ENCODE measurements at places on chromosomes 5 and 9.

DNA sequence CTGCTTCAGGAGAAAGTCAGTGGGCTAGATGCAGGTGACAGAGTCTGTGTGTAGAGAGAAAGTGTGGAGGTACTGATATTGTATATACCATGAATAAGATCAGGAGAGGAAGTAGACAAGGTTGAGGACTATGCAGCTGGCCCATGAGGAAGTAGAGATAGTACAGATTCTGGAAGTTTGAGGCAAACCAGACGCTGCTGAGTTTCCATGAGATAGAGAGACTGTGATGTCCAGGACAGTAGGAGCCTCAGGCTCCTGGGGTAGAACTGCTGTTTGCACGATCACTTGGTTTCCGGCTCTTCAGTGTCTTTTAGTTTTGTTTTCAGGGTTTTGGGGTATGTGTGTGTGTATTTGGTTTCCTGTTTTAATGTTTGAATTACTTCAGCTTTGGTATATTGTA lies 13.6 kb downstream of the OTULINL start:
- no peak for DNase-seq

GRCh38 chr5:156427315-156427714 lies 100.4 kb downstream of the SGCD start:
- no peak for DNase-seq

DNA sequence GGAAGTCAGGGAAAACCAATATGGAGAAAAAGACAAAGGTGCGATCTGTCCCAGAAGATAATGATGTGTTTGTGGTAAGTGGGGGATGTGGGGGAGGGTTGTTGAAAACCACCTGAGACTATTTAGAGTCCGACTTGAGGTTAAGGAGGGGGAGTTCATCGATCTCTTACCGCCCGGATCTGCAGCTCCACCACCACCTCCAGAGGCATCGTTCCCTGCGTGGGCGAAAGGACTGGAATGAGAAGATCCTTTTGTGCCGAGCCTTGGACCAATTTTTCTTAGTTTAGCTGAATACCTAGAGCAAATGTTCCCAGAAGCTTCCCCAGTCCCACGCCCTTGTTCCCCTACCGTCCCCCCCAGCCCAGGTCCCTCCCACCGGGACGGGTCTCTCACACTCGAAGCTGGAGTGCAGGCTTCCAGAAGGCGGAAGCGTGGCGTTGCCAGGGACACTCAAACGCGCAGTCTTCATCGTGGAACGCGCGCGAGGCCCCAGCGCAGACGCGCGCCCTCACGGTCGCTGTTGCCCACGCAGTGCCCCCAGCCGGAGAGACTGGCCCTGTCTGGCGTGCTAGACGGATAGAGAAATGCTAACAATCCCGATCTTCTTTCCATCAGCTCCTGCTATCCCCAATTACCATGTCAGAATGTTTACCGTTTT lies at the start of gene SPATA6L:
Gene SPATA6L, minus strand, starts transcription at position 439 of the 658 bp plus-strand sequence. Its CDS starts 230 bp downstream, at position 209.
- peak; percentile 58 for DNase-seq

GRCh38 chr9:126532019-126532462 lies 81.7 kb upstream of the LMX1B start:
- peak; percentile 49 for DNase-seq

DNA sequence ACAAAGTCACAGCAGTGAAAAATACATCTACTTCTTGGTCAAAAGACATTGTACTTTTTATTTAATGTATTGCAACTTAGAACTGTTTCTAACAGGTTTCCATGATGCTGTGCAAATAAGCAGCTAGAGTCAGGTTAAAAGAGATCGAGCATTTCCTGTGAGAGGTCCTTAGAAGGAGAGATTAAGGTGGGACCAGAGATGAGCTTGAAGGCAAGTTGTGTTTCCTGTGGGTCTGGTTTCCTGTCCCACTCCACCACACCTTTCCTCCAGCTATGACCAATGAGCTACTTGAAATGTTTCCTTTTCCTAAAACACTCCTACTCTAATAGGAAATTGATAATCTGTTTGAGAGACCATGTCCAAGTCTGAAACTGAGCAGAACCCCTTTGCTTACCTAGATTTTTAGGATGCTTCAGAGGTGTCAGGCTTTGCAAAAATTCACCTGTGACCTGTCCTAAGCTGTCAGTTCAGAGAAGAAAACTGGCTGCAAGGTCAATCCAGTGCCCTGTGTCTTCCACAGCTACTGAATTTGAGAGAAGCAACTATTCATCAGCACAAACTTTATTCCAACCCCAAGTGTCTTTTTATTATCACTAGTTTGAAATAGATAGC lies 13.1 kb upstream of the RLN1 start:
- no peak for DNase-seq

DNA sequence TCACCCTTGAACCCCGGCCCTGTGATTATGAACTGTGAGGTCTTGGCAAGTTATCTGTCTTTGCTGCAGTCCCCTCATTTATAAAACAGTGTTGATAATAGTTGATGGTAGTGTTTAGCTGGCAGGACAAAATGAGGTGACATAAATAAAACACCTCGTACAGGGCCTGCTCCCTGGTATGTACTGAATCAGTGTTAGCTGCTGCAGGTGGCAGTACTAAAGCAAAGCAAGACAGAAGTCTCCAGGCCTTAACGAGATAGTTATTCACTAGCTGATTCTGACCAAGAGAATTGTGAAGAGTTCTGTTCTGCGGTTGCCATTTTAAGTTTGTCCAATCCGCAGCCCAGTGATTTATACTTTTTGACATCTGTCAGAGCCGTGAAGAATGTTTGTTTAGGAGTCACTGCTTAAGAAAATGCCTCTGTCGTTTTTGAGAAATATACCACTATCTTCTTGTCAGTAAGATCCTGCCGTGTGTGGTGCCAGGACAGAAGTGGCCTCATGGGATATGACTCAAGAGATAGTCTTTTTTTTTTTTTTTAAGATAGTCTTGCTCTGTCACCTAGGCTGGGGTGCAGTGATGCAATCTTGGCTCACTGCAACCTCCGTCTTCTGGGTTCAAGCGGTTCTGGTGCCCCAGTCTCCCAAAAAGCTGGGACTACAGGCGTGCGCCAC lies 75.9 kb downstream of the KDM4C start:
- DNase-seq: peak; percentile 48

GRCh38 chr5:38456657-38457399 lies 99.6 kb downstream of the LIFR start:
- peak; percentile 43 for DNase-seq

DNA sequence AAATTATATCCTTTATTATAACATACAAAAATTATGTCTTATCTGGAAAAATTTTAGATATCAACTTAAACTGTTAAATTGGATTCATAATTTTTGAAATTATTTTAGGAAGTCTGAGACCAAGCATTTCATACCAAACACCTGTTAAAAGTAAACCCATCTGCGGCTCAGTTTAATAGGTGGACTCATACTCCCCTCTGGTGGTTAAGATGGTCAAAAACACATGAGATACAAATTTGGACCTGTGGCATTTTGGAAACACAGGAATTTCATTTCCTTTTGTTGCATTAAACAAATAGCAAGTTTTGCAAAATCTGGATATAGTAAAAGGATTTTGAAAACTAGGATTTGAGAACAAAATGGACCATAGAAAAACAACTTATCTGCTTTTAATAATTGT lies 53.7 kb downstream of the RGMB start:
- DNase-seq: peak; percentile 62

- peak; percentile 60 for DNase-seq
These were observed 13.6 kb downstream of the ITGA1 start for GRCh38 chr5:52801329-52801728.

DNA sequence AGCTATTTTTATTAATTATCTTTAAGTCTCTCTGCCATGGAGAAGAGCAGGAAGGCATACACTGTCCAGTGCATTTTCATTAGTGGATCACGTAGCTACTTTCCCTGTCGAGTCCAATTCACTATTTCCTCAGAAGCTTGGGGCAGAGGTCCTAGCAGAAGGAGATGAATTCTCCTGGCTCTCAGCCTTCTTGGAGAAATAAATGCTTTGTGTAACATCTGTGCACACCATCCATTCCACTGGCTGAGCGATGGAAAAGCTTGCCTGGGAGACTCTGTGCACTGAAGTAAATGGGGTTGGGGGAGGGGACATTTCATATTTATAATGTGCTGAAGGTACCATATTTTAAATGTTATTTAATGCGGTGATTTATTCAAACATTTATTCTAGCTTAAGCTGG lies 23.4 kb downstream of the PROP1 start:
- DNase-seq: peak; percentile 27

- DNase-seq: no peak
These were observed 167.6 kb upstream of the FSTL4 start for GRCh38 chr5:133779828-133780475.

DNA sequence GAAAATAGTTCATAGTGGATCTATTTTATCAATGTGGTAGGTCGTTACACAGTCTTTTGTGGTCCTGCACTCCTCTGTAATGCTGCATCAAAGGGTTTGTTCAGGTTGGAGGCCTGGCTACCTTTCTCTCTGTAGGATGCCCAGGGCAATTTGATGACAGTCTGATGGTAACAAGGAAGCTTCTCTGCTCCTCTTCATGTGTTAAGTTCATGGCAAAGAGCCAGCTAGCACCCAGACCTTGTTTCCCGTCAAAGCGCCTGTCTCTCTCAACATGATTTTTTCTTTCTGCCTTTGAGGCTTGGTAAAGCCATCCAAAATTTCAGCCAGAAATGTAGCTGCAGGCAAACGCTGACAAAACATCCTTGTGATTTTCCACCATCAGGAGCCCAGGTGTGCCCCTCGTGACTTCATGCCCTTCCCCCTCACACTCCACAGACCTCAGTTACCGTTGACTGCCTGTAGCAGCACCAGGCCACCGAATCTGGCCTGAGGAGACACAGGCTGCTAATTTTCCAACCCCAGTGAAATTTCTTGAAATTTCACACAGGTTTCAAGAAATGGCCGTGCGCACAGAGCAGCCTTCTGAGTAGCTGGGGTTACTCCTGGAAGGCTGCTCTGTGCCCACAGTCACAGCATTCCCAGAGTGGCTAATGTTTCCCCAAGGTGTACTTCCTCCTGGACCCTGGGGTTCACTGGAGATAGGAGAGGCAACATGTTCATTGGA lies 292.7 kb downstream of the CWC27 start:
- DNase-seq: no peak

- peak; percentile 5 for DNase-seq
These were observed 143.3 kb upstream of the LMX1B start for GRCh38 chr9:126470241-126470993.

DNA sequence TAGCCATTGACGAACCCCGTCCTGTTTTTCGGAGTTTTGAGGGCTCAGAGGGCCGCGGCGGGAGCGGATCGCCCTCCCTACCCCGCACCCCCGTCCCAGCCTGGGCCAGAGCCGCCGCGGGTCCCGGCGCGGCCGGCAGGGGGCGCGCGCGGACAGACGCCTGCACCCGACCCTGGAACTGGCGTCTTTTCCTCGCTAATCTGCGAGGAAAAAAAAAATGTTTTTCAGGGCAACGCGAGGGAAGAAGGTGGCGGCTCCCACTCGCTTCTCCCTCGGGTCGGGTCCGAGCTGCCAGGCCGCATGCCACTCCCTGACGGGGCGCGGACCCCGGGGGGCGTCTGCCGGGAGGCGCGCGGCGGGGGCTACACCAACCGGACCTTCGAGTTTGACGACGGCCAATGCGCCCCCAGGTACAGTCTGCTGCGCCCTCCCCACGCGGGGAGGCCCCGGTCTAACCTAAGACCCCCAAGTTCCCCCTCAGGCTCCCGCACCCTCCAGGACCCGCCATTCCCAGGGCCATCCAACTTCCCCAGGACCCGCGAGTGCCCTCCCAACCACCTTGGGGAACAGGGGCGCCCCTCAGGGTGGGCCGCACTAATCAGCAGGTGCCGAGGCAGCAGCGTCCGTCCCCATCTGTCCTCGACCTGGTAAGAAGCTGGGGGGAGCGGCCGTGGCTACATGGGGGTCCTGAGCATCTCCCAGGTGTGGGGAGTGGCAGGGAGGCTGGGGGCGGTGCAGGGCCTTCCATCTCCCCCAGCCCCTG lies at the start of gene KCNT1:
Gene KCNT1, plus strand, starts transcription at position 227 of the 763 bp plus-strand sequence. Its CDS starts 74 bp downstream, at position 301.
- peak; percentile 46 for DNase-seq

- DNase-seq: no peak
These were observed 13.5 kb upstream of the MAMDC2 start for GRCh38 chr9:70030156-70030555.

DNA sequence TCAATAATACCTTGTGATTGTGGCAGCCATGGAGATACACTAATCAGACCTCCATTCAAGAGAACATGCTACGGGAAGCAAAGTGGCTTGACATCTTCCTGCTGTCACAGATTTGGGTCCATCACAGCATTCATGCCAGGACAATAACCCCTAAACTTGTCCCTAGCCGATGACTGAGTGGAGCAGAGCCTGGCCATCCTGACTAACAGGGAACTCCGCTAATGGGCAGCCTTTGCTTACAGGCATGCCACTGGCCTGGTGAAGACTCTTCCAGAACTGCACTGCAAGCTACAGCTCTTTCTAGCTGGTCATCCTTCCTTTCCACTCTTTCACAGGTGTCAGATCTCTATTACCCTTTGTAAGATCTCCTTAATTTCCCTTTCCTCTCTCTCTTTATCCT lies 16.0 kb downstream of the FAM174A start:
- no peak for DNase-seq

DNA sequence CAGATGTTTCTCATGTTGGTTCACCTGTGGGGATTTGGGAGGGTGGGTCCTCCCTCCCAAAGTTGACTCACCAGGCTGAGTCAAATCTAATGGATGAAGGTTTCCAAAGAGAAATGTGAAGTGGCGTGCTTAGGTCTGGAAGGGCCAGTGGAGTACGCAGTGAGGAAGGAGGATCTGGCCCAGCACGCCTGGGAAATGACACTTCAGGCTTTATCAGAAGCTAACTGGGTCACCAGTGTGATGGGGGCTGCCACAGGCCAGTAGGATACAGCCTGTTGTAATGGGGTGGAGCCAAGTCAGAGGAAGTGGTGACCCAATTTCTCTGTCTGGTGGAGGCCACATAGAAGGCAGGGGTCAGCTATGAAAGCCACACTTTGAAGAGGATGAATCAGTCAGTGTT lies 18.0 kb downstream of the POLR1E start:
- DNase-seq: peak; percentile 17

- peak; percentile 11 for DNase-seq
These were observed 107.4 kb upstream of the LARP1 start for GRCh38 chr5:154647761-154648145.

DNA sequence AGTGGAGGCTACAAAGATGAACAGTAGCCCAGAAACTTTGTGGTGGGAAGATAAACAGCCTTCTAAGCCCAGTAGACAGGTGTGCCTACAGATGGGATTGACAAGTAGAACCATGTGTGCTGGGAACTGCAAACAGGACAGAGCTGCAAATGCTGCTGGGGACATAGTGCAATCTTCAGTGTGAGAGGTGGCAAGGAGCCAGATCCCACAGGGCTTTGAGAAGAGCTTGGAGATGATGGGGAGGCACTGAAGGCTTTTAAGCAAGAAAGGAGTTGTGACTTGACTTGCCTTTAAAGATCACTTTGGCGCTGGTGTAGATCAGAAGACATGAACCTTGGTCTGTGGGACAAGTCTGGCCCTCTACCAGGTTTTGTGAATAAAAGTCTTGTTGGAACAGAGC lies 675.2 kb downstream of the ACTL7B start:
- peak; percentile 38 for DNase-seq

DNA sequence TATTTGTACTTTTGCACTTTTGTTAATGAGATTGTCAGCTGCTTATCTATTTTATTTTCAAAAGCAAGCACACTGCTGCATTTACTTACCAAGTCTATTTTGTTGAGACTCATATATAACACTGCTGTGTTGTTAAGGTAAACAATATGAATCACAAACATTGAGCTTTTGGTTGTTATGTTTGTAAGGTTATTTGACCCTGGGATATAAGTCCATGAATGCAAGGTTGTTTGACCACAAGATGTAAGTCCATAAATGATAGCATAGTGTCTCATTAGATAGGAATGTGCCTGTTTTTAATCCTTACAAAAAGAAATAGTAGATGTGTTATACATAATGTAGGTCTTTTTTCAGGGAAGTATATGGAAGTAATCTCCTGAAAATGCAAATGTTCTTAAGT lies 845.9 kb downstream of the CDH9 start:
- no peak for DNase-seq

- DNase-seq: peak; percentile 82
These were observed 41.2 kb upstream of the RIOK2 start for GRCh38 chr5:97224112-97224750.

Measured in EH (cell line).